D341Med (cell line): ENCODE measurements at places on chromosomes 5 and 9.

DNA sequence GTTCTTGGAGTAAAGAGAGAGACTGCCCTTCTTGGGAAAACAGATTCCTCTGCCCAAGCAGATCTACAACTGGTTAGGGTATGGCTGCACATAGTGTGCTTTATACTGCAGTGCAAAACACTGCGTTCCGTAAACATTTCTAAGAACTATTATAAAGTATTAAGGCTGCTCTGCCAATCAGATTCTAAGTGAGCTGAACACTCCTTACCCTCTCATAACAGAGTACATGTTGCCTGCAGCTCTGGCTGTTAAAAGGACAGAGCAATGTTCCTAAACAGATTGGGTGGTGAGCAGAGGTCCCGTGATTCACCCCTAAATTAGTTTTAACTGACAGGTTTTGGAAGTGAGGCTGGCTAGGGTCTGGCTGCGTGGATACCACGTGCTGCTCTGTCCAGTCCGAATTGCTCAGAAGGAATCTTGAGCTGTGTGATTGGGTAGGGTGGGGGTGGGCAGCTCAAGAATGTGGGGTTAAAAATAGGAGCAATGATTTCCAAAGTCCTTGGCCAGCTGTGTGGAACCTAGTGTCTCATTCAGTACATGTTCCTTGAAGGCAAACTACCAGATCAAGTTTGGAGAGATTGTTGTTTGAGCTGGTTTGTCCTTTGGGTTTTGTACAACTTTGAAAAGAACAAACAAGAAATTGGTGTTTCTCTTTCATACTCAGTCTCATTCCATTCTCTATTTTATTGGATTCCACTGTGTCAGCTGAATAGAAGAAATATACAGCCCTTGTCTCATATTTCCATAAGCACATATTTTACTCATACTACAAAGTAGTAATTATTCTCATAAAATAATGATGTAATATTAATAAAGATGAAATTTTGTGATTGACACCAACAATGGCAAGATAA lies 497.6 kb upstream of the CD180 start:
- DNase-seq = no peak

DNA sequence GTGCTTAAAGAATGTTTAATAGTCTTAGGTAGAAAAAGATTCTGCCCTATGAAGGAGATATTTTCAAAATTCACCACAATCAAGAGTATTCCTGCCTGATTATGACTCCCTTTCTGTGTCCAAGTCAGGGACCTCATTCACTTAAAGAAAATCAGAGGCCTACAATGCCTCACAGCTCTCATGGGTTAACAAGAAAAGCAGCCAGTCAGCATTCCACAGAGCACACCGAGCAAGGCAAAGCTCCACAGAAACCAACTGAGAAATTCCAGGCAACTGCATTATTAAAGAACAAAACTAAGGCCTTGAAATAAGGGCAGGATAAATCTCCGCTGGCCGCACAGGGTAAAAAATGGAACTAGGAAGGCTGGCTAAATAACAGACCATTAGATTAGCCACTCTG lies 161.1 kb downstream of the TARS1 start:
- no peak for DNase-seq

DNA sequence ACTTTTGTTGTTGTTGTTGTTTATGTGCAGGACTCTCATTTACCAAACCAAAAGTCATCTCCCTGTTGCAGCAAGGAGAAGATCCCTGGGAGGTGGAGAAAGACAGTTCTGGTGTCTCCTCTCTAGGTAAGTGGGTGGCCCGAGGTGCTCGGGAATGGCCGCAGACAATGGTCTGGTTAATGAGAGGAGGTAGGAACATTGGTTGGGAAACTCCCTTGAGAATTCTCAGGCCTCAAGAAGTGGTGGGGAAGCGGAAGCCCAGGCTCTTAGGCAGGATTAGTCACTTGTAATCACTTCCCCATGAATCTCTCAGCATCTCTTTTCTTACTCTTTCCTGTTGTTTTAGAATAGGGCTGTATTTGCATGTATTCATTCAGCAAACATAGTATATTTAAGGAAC lies 7.2 kb downstream of the ZNF354B start:
- DNase-seq = no peak

- DNase-seq = no peak
These were observed 44.4 kb downstream of the PHAX start for GRCh38 chr5:126645132-126645531.

GRCh38 chr9:122991370-122991830 lies 42.1 kb upstream of the GPR21 start:
- DNase-seq = peak; percentile 44

DNA sequence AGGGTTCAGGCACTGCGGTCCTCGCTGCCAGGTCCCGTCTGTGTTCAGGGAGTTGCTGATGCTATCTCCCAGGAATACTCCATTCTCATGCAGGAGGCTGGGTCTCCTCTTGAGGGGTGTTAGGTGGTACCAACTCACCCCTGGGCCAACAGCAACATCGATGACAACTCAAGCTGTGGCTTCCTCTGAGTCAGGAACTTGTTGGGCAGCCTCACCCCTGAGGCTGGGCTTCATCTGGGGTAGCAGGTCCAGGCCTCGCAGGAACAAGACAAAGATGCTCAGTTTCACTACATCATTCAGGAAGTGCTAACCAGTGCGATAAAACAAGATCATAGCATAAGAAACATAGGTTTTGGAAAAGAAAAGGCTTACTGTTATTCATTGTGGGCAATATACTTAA lies 125.9 kb downstream of the SYK start:
- DNase-seq = no peak
